NCI-H187 treated with DMSO at 0.1 percent for 48 hours (cell line): ENCODE measurements at places on chromosomes 6 and 20.

- DNase-seq: no peak
Observed at GRCh38 chr20:60332523-60332922, 374.3 kb downstream of the CDH26 start.

- DNase-seq: no peak
Observed at GRCh38 chr6:40930045-40930444, 109.0 kb downstream of the UNC5CL start.

DNA sequence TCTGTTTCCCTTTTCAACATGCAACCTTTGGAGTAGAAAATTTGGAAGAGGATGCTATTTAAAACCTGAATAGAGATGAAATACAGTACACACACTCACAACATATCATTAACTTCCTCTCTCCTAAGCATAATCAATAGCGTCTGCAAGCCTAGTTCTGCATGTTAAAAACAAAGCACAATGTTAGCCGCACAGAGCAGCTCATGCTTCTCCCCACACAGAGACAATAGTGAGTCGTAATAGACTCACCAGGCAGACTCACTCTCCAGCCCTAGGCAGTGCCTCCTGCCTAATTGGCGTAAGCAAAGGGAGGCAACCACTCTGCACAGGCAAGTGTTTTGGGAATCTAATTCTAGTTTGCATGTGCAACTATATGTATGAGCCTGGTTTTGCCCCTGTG, 45.8 kb upstream of the ARID1B start:
- no peak for DNase-seq

GRCh38 chr20:19056909-19057308, 155.5 kb upstream of the SLC24A3 start:
- DNase-seq: no peak

DNA sequence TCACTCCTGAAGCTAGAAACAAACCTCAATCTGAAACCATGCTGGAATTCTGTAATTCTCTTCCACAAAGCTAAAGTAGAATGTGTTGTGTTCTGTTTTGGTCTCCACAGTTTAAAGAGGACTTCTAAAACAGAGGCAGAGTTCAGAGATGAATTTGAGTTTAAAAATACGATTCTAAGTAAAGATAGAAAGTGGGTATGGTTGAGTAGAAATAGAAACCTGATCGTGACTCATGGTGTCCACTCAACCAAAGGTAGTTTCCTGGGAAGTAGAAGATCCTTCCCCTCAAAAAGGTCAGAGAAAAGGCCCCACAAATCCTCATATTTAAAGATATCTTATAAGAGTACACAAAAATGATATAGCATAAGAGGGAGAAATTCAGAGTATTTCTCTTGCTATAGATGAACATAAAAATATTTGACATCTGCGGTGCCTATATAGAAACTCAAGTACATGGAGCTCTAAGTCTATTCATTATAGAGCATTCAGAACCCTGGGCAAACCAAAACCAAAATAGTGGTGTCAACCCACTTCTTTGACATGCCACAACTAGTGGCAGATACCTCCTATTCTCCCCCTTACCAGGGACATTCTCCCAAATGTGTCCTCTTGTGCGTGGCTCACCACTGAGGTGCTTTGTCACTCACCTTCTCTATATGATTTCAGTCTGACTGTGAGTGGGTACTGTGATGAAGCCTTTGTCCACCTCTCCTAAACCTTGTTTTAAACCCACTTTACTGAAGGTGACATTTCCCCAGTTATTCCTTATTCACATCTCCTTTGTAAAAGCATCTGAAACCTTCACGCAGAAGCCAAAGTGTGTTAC, 84.5 kb downstream of the PLCB1 start:
- no peak for DNase-seq

DNA sequence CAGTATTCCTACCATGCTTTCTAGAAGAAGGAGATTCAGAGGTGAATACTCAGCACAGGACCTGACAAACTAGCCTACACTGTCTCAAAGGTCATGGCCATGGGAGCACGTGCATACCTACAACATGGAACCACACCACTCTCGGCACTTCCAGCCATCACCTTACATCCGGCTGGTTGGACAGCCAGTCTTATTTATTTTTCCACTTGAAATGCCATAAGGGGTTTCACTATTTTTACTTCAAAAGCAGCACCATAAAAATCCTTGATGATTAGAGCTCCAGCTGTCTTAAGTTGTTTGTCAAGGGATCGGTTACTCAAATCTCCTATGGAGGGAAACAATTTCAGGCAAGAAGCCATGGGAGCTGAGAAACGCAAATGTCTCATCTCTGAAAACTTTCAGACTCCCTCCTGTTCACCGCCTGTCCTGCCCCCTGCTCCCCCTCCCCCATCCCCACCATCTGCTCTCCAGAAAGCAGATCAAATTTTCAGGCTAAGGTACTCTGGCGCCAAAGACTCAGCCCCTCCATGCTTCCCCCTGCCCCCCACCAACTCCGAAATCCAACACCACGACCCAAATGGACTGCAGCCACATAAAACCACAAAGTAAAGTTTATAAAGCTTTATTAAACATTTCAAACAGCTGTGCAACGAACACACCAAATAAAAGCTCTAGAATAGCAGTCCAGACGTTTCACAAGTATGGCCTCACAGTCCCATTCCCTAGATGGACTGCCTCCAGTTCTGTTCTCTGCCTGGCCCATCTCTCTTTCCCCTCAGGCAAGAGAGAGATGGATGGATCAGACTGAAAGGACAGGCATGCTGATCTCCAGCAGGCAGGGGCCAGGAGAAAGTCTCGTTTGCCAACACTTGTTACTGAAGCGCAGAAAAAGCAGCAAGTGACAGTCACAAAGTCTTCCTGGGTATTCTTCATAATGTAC, 4.0 kb upstream of the NNAT start:
- no peak for DNase-seq

GRCh38 chr6:144471986-144472385, 186.9 kb downstream of the UTRN start:
- no peak for DNase-seq

DNA sequence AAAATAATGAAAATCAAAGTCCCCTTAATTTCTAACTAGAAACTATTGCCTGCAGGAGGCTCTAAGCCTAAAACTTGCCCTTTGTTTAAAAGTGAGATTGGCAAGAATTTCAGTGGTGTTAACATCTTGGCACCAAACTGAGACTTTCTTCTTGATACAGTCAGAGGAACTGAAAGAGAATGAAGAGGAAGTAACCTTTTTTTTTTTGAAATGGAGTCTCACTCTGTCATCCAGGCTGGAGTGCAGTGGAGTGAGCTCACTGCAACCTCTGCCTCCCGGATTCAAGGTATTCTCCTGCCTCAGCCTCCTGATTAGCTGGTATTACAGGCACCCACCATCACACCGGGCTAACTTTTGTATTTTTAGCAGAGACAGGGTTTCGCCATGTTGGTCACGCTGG, 3.6 kb downstream of the DOP1A start:
- DNase-seq: no peak

DNA sequence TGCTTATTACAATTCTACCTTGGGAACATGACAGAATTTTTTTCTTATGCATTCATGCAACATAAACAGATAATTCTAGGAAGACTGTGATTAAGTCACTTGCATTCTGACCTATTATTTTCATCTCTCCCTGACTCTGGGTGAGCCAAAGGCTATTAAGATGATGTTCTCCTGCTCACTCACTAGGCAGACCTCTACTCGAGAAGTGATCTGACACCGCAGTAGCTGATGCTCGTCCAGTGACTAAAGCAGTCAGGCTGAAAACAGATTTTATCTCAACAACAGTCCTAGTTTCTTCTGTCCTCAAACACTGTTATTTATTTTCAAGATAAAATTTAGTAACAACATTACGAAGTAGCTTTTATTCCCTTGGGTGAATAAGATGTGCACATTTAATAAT, 17.3 kb downstream of the NAA20 start:
- no peak for DNase-seq

- peak; percentile 76 for DNase-seq
Observed at GRCh38 chr6:148027201-148027600, 315.4 kb upstream of the SASH1 start.

DNA sequence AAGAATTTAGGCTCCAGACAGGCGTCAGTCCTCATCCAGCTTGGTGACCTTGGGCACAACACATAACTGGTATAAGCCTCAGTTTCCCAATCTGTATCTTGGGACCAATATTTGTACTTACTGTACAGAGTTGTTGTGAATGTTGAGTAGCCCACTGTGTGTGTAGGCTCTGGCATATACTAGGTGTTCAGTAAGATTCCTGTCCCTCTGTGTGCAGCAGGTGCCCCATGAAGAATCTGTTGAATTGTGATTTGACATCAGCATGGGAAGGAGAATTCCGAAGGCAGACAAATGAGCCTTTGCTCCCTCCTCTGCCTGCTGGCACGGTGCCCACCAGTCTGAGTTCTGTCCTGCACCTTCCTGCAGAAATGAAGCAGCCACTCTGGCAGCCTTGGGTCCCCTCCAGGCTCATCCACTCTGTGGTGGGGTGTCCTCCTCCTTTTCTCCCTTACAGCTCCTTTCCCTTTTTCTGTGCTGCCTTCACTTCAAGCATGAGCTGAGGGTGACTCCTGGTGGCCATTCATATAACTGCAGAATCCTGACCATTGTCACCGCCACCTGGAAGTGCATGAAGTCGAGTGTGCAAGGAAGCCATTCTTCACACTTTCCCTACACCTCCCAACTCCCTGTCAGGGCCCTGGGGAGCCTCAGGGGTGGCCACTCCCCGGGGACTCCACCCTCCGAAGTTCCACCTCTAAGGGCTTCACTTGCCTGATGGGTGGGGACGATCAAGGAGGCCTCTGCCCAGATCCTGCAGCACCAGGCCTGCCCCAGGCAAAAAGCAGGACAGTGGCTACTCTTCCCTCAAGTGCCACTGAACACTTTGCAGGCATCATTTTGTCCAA, 48.2 kb downstream of the MRPL14 start:
- DNase-seq: no peak

GRCh38 chr6:54988576-54988975, 142.0 kb downstream of the FAM83B start:
- DNase-seq: no peak

DNA sequence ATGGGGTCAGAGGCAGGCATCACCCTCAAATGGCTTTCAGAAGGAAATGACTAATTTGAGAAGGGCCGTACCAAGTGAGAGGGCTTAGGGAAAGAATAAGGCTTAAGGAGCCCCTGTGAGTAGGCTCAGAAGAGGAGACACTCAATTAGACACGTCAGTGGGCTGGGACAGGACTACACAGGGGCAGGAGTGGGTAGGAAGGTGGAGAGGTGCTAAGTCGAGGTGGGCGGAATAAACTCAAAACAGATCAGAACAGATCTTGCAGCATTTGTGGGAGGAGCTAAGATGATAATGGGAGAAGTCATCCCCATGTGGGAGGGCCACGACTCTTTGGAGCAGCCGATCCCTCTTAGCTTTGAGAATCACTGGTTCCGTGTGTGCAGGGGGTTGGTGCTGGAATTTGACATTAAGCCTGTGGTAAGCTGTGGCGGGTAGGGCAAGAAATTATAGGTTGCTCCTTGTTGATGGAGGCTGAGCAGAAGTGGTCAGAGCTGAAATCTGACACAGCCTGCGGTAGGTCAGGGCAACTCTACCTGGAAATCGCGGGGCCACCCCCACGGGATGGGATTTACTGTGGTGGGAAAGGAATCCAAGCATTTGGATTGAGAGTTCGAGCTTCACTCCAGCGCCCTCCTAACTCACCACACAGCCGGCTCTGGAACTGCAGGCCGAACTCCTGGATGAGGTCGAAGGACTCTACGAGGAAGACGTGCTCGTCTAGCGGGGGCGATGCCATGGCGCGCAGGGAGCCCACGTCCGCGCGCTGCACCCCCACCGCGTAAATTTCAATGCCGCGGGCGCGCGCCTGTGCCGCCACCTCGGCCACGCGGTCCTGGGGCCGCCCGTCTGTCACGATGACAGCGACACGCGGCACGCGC, 2.8 kb upstream of the RBPJL start:
- no peak for DNase-seq

GRCh38 chr6:56745081-56745480, 102.4 kb upstream of the DST start:
- DNase-seq: no peak

GRCh38 chr6:168856914-168857313, 396.7 kb downstream of the THBS2 start:
- DNase-seq: no peak

DNA sequence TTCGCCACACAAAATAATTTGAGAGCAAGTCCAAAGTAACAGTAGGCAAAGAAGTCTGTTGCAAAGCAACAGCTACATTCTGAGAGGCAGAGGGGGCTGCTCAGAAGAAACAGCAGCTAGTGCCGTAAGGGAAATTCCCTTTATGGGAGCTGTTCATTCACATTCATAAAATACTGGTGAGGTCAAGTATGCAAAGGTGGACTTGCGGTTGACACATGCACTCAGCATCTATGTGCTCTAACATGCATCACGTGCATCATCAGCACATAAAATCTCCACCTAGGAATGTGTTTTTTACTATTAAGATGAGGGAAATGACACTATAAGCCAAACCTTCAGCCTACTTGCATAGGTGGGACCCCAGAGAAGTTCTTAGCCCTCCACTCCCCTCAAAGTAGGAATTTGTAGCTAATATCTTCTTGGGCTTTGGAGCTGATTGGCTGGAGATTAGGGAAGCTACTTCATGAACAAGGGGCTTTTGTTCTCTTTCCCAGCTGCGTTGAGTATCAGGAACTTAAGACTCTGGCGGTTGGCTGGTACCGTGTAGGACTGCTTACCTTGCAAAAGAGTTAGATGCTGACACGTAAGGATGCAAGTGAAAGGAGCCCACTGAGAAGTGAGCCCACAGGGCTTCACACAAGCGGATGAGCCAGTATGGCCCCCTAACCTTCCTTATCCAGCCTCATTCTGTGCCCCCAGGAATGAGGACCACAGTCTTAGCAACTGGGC, 12.4 kb downstream of the CST3 start:
- no peak for DNase-seq

DNA sequence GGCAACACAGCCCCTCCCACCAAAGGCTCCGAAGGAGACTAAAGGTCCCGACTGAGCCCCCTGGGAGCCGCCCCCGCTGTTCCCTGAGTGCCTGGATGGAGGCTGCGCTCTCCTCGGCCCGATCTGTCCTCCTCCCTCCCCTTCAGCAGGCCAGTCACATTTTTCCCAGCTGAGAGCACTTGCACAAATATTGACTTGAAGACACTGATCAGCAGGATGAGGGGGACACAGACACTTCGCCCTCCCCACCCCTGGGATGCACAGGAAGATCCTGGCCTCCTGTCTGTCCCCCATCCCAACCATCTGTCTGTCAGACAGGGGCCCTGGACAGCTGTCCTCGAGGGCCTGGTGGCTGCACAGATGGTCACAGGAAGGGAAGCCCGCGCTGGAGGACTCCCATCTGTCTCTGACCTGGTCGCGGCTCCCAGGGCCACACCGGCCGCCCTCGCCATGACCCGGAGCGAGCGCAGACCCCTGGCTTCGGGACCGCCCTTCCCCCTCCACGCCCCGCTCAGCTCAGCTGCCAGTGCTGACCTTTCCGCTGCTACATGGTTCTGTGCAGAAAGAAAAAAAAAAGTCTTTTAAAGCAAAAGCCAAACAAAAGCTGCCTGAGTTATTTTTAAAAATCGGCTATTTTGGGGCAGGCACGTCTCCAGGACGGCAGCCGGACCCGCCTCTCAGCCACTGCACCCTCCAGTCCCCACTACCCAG, 11.1 kb downstream of the LAMA5 start:
- no peak for DNase-seq

- DNase-seq: no peak
Observed at GRCh38 chr6:87341158-87341557, 3.5 kb upstream of the C6orf163 start.

GRCh38 chr6:107021446-107022185, 6.4 kb upstream of the MTRES1 start:
- no peak for DNase-seq
